Heart left ventricle (tissue), 16 donors: ENCODE measurements at places on chromosomes 13 and 19. TPM values are rescaled to one million over a fixed set of nuclear protein-coding genes. Genes with fewer than 3 reads are reported as not detected.

Gene CDKN2D
- total RNA-seq = 7.3 TPM

Gene ZNF541
- total RNA-seq = 0.73 TPM

Gene GPC6
- total RNA-seq = 2.3 TPM

Gene KLF1
- total RNA-seq = not detected

Gene SERP2
- 9.6 TPM for total RNA-seq

Gene ACER1
- not detected for total RNA-seq

Gene CEACAM6
- 0.12 TPM for total RNA-seq

Gene ENOX1
- 3.7 TPM for total RNA-seq

Gene OR4F17
- total RNA-seq = not detected

Gene CYP4F2
- total RNA-seq = not detected

Gene APOE
- 10.3 TPM for total RNA-seq

Gene TUBA3C
- not detected for total RNA-seq

Gene RGCC
- 39.1 TPM for total RNA-seq

Gene MAP4K1
- total RNA-seq = 5.7 TPM

Gene SOX1
- not detected for total RNA-seq

- no peaks in the 10 kb centered on the region for H3K27me3 ChIP-seq
- DNase-seq = no peak
- H3K4me3 ChIP-seq = no peak overlapping the region
- no peaks in the 10 kb centered on the region for H3K4me1 ChIP-seq
Measured at GRCh38 chr13:58919551-58919950, 1244.2 kb downstream of the DIAPH3 start.

GRCh38 chr19:1084024-1084868 lies 10.9 kb downstream of the POLR2E start:
- no peaks in the 10 kb centered on the region for H3K27me3 ChIP-seq
- no peak for DNase-seq
- no peak overlapping the region for H3K4me3 ChIP-seq
- no peaks in the 10 kb centered on the region for H3K4me1 ChIP-seq
- no peaks in the 10 kb centered on the region for H3K36me3 ChIP-seq

GRCh38 chr19:35729021-35729420 lies 11.2 kb downstream of the KMT2B start:
- H3K4me1 ChIP-seq = no peaks in the 10 kb centered on the region
- no peak overlapping the region for H3K4me3 ChIP-seq

DNA sequence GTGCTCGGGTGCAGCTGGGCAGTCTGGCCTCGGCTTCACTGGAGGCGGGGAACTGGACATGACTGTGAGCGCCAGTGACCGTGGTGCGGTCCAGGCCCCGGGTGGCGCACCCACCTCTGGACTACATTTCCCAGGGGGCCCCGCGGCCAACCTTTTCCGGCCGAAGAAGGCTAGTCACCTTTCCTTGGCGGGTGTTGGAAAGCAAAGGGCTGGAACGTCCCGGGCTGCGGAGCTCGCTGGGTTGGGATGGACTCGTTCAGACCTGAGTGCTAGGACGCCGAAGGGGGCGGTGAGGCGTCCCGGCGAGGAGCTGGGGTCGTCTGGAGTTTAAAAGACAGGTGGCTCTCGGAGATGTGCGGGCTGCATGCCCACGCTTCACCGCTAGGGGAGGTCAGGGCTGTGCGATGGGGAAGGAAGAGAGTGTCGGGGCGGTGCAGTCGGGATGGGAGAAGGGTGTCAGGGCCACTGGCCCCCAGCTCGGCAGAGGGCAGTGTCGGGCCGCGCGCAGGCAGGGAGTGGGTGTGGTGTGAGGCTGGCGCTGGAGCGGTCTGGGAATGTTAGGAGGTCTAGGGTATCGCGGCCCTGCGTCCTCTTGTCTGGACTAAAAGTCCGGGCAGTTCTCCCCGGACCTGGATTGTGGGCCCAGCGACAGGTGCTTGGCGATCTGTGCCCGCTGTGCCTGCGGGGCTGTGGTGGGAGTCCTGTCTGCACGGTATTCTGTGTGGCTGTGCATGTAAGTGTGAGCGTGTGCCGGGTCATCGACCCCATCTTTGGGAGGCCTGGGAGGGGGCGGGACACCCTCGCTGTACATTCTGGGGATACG lies 57.1 kb downstream of the ZNF568 start:
- peaks cover 13% of the 10 kb centered on the region for H3K4me1 ChIP-seq
- H3K36me3 ChIP-seq = no peaks in the 10 kb centered on the region

GRCh38 chr19:14467816-14468215 lies 7.3 kb downstream of the PTGER1 start:
- no peaks in the 10 kb centered on the region for H3K27me3 ChIP-seq
- no peak overlapping the region for H3K4me3 ChIP-seq
- no peak for DNase-seq
- H3K36me3 ChIP-seq = peaks cover 24% of the 10 kb centered on the region
- H3K4me1 ChIP-seq = peaks cover 9% of the 10 kb centered on the region

DNA sequence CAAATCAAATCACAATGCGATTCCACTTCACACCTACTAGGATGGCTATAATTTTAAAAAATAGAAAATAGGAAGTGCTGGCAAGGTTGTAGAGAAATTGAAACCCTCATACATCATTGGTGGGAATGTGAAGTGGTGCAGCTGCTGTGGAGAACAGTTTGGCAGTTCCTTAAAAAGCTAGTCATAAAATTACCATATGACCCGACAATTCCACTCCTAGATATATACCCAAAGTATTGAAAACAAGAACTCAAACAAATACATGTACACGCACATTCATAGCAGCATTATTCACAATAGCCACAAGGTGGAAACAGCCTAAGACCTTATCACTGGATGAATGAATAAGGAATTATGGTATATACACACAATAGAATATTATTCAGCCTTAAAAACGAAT lies 12.0 kb downstream of the HMGB1 start:
- no peak overlapping the region for H3K4me3 ChIP-seq
- no peak overlapping the region for H3K27ac ChIP-seq
- H3K27me3 ChIP-seq = no peaks in the 10 kb centered on the region
- no peaks in the 10 kb centered on the region for H3K4me1 ChIP-seq

- H3K4me1 ChIP-seq = peaks cover 18% of the 10 kb centered on the region
- no peaks in the 10 kb centered on the region for H3K36me3 ChIP-seq
- H3K27me3 ChIP-seq = peaks cover 8% of the 10 kb centered on the region
- peak overlapping the region; percentile 33 for H3K4me3 ChIP-seq
- no peak overlapping the region for H3K27ac ChIP-seq
- peak; percentile 82 for DNase-seq
Measured at GRCh38 chr19:7868671-7869452, 5.3 kb downstream of the PRR36 start.

DNA sequence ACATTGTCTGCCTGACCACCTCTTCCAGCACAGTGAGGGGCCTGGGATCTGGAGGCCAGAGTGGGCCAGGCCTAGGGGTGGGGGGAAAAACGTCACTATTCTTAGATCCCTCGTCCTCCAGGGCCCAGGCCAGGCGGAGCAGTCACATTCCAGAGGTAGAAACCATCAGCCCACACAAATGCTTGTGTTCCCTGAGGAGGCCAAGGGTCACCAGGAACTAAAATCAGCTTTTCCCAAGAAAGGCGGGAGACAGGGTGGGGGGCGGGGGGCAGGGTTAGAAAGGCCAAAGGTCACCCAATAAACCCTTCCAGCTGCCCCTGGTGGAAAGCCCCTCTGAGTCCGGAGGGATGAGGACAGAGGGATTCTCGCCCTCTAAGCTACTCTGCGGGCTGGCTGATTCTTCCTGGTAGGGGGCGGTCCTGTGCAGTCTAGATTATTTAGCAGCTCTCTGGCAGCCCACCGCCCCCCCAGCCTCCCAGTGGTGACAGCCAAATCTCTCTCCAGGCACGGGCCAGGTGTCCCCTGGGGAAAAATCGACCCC lies 23.5 kb upstream of the CCL25 start:
- no peaks in the 10 kb centered on the region for H3K4me1 ChIP-seq
- H3K36me3 ChIP-seq = no peaks in the 10 kb centered on the region
- no peak for DNase-seq
- H3K27me3 ChIP-seq = no peaks in the 10 kb centered on the region

DNA sequence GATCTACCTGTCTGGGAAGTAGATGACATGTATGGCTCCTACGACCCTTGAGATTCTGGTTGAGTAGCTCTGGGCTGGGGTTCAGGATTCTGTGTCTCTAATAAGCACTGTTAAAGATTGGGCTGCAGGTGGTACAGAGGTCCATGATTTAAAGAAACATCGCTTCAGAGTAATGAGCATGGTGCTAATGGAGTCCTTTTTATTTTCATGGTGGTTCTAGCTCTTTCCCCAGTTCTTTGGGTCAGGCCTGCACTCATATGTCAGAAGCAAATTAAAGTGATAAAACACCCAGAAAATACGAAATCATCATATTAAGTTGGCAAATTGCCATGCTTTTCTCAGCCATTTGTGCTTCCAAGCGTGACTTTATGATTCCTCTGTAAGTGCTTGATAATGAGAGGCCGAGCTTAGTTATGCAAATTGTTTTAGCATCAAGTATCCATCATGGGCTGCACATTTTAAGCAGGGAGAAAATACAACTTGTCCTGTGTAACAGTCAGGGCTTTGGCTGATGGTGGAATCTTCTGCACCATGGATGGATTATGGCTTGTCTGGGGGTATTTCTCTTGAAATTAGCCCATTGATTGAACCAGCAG lies 45.1 kb downstream of the MTUS2 start:
- H3K4me1 ChIP-seq = no peaks in the 10 kb centered on the region
- H3K4me3 ChIP-seq = no peak overlapping the region
- no peaks in the 10 kb centered on the region for H3K27me3 ChIP-seq
- no peak overlapping the region for H3K27ac ChIP-seq
- H3K36me3 ChIP-seq = no peaks in the 10 kb centered on the region

DNA sequence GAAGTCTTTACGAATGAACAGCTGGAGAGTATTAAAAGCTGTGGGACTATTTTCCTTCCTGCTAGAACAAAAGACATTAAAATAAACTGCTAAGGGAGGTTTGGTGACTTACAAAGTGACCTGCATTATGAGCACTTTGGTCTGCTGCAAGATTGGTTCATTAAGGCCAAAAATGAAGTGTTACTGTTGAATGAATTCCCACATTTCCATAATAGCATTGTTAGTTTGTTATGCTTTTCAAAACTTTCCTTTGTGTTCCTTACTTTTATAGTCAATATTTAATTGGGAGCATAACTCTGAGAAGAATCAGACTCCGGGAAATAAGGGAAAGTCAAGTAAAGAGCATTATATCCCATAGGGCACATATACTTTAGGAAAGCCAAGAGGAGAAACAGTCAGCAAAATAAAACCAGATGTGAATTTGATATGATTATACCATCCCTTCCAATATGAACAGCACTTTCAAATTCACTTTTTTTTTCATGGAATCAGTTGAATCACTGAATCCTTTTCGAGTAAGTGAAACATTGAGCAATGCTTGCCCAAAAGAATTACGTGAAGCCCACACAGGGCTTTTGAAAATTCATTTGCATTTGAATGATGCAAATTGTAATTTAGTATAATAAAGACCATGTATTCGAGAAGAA lies 112.6 kb downstream of the KCTD12 start:
- DNase-seq = no peak
- no peaks in the 10 kb centered on the region for H3K36me3 ChIP-seq
- no peaks in the 10 kb centered on the region for H3K4me1 ChIP-seq
- no peak overlapping the region for H3K27ac ChIP-seq

- H3K36me3 ChIP-seq = no peaks in the 10 kb centered on the region
- H3K4me3 ChIP-seq = no peak overlapping the region
- peaks cover 3% of the 10 kb centered on the region for H3K4me1 ChIP-seq
- H3K27ac ChIP-seq = no peak overlapping the region
- DNase-seq = no peak
Measured at GRCh38 chr13:46213242-46213641, 1.5 kb downstream of the LRRC63 start.

GRCh38 chr13:25689539-25689938 lies 317.8 kb downstream of the ATP8A2 start:
- DNase-seq = no peak
- H3K27ac ChIP-seq = no peak overlapping the region
- no peaks in the 10 kb centered on the region for H3K27me3 ChIP-seq
- H3K4me3 ChIP-seq = no peak overlapping the region

DNA sequence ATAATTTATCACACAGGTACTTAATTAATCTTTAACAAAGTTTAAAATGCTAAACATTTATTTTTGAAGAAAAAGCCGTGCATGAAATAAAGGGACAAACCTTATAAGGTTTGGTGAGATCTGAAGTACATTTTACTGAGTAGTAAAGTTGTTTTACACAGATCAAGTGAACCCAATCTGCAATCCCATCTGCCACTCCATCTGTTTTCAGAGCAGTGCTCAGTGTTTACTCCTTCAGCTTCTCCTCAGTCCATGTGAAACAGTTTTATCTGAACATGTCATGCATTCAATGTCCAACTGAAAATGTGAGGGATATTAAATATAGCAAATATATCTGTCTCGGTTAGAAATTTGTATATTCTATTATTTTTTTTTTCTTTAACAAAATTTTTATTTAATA lies 166.8 kb downstream of the MAB21L1 start:
- H3K36me3 ChIP-seq = peaks cover 5% of the 10 kb centered on the region
- H3K4me3 ChIP-seq = no peak overlapping the region
- H3K27me3 ChIP-seq = no peaks in the 10 kb centered on the region
- DNase-seq = no peak
- H3K27ac ChIP-seq = no peak overlapping the region

- no peaks in the 10 kb centered on the region for H3K36me3 ChIP-seq
- H3K27ac ChIP-seq = peak overlapping the region; percentile 78
- no peak for DNase-seq
- H3K4me1 ChIP-seq = peaks cover 13% of the 10 kb centered on the region
- no peaks in the 10 kb centered on the region for H3K27me3 ChIP-seq
- H3K4me3 ChIP-seq = no peak overlapping the region
Measured at GRCh38 chr13:99228737-99229691, 28.4 kb downstream of the UBAC2 start.

DNA sequence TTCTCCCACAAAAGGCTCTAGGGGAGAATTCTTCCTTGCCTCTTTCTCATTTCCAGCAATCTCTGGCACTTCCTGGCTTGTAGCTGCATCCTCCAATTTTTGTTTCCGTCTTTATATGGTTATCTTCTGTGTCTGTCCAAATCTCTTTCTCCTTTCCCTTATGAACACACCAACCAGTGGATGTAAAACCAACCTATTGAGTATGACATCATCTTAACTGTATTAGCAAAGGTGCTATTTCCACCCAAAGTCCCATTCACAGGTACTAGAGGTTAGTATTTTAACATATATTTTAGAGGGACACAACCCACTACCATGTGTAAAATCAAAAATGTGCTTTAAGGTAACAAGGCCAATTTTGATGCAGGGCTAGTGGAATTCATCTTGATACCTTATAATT lies 129.0 kb downstream of the RAP2A start:
- no peak overlapping the region for H3K4me3 ChIP-seq
- DNase-seq = no peak
- no peak overlapping the region for H3K27ac ChIP-seq
- H3K27me3 ChIP-seq = peaks cover 4% of the 10 kb centered on the region
- no peaks in the 10 kb centered on the region for H3K4me1 ChIP-seq
